ENCODE measurements at places on chromosomes 16 and 17.

- DNase-seq = no peak
These were observed 13.2 kb upstream of the ASGR1 start for GRCh38 chr17:7192271-7192937.

DNA sequence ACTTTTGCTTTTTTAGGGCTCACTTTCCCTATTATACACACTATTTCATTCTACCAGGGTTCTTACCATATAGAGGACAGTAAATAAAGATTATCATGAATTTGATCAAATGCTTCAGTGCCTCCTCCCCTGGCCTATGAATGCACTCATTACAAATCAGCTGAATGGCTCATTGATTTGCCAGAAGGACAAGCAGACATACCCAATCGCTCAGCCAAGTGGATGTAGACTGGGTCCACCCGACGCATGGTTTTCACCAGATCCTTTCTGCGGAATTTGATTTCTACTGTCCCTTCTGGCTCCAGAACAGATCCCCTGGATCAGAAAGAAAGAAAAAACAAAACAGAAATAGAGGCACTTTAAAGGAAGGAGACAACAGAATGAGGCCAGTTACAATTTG, 162.6 kb downstream of the AATF start:
- DNase-seq = no peak

GRCh38 chr17:45222289-45222995, 757 bp downstream of the FMNL1 start:
- no peak for DNase-seq

DNA sequence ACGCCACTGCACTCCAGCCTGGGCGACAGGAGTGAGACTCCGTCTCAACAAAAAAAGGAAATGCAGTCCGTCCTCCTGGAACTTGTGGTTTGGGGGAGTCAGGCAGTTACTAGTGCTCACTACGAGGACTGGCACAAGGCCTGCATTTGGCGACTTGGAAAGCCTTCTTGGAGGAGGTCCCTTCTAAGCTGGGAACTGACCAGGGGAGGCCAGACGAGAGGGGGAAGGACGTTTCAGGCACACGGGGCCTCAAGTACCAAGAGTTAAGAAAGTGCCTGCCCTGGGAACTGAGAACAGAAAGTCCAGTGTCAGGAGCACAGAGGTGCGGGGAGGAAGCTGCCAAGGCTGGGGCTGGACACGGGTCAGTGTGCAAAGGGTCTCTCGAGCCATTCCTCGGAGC, 89.9 kb downstream of the ABR start:
- no peak for DNase-seq

DNA sequence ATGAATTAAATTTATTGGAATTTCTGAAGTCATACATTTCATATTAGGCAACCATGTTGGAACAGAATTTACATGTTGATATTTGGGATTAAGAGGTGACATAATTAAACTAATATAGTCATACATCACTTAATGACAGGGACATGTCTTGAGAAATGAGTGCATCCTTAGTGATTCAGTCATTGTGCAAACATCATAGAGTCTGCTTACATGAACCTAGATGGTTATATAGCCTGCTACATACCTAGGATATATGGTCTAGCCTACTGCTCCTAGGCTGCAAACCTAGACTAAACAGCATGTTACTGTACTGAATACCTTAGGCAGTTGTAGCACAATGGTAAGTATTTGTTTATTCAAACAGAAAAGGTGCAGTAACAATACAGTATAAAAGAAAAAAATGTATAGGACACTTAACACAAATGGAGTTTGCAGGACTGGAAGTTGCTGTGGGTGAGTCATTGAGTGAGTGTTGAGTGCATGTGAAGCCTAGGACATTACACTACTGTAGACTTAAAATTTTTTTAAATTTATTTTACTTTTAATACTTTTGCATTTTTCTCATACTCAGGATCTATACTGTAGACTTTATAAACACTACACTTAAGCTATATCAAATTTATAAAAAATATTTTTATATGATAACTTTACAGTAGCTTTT, 85.6 kb downstream of the OMG start:
- DNase-seq = no peak

- DNase-seq = no peak
These were observed 28.9 kb downstream of the TNRC6A start for GRCh38 chr16:24758373-24758772.

- no peak for DNase-seq
These were observed 8.0 kb upstream of the GNA13 start for GRCh38 chr17:65064452-65065019.

DNA sequence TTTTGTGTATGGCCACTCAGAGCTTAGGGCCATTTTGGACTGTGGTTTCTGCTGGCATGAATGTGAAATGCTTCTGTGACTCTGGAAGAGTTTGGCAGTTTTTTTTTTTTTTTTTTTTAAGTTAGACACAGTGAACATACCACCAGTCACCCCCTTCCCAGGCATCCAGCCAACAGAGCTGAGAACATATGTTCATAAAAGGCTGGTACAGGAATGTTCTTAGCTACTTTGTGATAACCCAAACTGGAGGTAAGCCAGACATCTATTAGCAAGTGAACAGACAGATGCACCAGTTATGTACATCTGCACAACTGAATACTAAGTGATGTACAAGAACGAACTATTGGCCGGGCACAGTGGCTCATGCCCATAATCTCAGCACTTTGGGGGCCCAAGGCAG, 92.7 kb downstream of the ABCC1 start:
- DNase-seq = no peak

DNA sequence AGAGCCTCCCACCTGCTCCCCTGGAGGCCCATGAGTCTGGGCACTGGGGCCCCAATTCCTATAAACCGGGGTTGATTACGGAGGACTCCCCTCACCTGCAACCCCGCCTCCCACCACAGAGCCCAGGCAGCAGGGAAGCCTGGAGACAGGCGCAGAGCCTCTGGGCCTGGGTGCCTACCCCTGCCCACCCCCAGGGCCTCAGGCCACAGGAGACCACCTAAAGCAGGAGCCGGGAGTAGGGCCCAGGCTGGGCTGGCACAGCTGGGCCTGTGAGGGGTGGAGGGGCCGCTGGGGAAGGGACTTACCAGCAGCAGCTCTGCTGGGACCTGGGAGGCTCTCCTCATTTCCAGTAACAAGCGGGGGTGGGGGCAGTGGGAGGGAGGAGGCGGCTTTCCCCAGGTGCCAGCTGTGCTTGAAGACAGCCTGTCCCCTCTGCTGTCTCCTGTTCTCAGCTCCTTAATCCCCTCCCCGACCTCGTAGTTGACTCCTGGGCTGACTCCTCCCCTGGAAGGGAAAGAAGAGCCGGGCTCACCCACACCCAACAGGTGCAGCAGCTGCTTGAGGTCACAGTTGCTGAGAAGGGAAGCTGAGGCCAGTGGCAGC, 46.8 kb downstream of the TMEM235 start:
- no peak for DNase-seq

Measured in NCI-H1436 treated with DMSO at 0.1 percent for 48 hours (cell line).